ENCODE measurements at places on chromosomes 6 and 20.

DNA sequence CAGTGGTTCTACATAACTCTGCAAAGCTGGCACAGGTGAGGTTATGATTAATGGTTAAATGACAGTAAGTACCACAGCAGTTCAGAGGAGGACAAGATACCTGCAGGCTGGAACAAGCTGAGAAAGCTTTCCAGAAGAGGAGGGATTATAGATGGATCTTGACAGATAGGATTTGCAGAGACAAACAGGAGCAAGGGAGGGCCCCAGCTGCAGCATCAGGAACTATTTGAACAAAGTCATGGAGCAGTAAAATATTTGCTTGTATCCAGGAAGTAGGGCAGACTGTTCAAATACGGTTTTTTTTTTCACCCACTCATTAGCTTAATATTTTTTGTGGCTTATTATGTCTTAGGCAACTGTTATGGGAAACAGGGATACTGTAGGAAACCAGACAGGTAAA, 144.4 kb upstream of the MAN1A1 start:
- DNase-seq, result peak; percentile 91

DNA sequence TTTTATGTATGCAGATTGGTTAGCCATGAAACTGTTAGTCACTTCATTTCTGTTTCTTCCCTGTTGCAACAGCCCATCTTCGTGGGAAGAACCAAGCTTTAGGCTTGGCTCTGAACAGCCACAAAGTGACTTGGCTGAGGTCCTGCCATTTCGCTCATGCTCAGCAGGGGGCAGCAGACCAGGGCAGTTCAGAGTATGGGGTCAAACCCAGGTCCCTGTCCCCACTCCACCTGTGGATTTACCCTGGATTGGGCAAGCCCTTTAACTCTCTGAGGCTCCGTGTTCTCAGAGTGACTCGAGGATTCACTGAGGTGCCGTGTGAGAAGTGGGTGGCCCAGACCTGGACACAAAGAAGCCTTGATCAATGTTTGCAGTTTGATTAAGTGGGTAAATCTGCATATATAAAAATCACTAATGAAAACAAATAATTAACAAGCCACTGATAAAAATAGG, 19.8 kb upstream of the MAP1LC3A start:
- peak; percentile 37 for DNase-seq

- no peak for DNase-seq
Observed at GRCh38 chr6:6559994-6560570, 28.4 kb upstream of the LY86 start.

- DNase-seq, result no peak
Observed at GRCh38 chr6:101396548-101397173, 3.2 kb downstream of the GRIK2 start.

GRCh38 chr6:34231566-34232336, 4.9 kb upstream of the HMGA1 start:
- no peak for DNase-seq

- DNase-seq, result no peak
Observed at GRCh38 chr6:150167479-150167873, 24.6 kb downstream of the PPP1R14C start.

- no peak for DNase-seq
Observed at GRCh38 chr6:83313882-83314281, 117.0 kb downstream of the ME1 start.

DNA sequence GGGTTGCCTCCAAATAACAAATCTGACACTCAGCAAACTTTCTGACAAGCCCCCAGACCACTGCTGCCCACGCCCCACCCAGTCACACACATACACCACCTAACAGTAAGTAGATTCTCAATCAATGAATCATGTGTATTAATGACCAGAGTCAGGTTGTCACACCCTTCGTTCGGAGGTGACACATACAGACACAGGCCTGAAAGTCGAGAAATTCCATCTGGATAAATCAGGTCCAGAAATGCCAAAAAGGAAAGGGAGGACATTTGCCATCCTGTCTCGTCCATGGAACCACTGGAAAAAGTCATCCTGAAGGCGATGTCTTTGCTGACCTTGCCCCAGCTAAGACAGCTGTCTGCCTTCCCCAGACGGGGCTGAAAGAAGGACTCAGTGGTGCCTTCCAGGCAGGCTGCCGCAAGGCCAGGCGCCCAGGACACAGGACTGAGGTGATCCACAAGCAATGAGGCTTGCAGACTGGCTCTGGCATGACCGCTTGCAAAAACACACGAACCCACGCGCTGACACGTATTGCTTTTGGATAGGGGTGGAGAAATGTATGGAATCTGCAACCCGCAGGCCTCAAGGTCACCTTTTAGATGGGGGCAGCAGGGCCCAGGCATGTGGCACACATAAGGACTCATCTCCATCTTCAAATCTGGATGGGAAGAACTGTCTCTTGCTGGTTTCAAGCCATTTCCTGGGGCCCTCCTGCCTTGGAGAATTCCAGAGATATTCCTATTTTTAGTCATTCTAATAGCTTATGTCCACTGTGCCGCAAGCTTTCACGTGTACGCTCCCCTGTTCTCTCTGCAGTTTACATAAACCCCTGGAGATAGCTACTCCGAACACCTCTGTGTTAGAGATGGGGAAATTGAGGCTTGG, 9.0 kb downstream of the NFATC2 start:
- no peak for DNase-seq

DNA sequence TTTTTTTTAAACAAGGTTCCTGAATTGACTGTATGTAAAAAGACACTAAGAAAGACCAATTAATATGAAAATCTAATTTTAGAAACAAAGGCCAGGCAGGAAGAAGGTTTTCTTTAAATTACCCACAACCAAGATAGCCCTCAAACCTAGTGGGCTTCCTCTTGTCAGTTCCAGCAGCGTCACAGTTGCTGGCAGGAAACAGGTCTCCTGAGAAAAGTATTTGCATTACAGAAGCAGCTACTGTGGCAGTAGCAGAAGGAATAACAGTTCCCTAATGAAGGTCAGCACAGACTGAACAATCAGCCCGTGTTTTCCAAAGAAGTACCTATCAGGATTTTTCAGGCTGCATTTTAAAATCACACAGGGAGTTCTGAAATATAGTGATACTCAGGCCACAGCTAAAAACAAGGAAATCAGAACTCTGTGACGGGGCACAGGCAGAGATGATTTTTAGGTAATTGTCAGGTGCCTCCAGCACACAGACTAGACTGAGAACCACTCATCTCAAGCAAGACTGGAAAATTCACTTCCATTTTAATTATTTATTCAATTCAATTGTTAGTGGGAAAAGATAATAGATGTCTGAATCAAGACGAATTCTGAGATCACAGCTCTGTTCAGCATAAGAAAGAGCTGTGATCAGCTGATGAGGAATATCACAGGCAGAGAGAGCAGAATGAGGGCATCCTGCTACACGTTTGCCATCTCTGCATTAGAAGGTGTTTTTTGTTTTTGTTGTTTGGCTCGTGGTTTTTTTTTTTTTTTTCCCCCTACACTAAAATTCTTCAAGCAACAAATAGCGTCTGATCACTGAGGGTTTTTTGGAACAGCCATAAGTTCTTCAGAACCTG, 230.5 kb upstream of the KHDRBS2 start:
- DNase-seq, result no peak

DNA sequence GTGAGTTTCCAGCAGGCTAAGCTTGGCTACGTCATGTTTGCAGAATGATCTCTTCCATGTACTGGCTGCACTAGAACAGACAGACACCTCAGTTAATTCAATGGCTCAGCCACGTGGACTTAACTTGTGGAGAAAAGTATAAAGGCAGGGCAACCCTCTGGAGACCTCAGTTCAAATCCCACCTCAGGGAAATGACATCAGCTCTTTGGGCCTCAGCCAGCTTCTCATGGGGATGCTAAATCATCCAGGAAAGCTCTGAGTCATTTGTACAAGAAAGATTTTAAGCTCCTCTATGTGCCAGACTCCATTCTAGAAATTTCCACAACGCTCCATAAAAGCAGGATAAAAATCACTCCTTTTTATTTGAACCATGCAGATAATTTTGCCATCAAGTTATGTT, 128.5 kb upstream of the SALL4 start:
- no peak for DNase-seq

GRCh38 chr6:3330199-3330598, 71.5 kb downstream of the PSMG4 start:
- DNase-seq, result no peak

- no peak for DNase-seq
Observed at GRCh38 chr6:6730831-6731230, 142.3 kb downstream of the LY86 start.

GRCh38 chr6:37323580-37323979, 30.2 kb upstream of the RNF8 start:
- no peak for DNase-seq

DNA sequence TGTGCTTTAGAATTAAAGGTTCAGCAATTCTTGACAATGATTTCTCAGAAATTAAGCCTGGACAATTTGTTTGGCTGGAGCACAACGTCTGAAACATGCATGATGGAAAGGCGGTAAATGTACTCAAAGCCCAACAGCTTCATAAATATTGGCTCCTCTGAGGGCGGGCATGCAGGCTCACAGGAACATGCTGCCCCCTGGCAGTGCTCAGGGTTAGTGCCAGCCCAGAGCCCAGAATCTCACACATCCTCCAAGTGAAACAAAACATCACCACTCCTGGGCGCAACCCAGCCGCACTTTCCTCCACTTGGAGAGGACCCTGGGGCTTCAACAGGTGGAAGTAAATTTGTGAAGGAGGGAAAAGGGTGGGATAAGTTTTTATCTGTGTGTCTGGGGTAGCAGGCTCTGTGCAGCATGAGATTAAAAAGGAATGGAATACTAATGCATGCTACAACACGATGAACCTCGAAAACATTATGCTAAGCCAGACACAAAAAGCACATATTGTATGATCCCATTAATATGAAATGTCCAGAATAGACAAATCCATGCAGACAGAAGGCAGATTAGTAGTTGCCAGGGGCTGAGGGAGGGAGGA, 54.1 kb upstream of the PTPRT start:
- peak; percentile 66 for DNase-seq

- DNase-seq, result no peak
Observed at GRCh38 chr6:156391061-156391672, 386.0 kb upstream of the ARID1B start.

DNA sequence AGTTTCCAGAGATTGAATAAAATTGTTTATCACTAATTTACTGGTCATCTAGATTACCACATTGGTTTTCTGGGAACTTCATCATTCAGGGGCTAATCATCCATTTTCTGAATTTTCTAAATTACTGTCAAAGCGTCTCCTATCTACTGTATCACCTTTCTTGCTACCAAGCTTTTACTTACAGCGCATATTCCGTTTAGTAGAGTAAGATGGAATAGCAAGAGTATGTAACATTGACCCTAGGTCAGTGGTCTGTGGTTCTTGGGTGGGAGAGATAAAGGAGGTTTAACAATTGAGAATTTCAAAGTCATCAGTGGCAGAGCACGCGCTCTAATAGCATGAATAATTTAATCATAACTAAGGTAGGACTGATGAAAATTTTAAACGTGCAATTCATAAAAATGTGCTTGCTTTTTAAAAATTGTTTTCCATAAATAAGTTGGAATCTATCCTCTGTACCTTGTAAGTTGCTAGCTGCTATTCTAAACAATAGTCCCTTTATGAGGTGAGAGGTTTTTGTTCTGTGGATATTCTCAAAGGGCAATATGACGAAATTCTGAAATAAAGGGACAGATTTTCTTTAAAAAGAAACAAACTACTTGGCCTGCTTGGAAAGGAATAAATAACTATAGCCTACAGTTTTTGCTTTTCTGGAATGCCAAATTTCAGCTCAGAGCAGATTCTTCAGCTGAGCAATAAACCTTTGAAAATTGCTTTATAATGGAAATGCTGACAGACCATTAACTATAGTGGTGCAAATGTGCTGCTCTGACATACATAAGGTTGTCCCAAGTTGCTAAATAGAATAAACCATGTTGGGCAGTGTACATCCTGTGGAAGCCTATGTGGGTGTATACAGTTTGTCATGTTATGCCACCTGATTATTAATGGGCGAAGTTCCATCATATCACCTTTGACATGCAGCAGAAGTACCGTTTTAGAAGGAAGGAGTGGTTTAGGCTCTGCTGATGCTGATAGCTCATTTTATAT, 84.1 kb downstream of the ZFAND3 start:
- DNase-seq, result no peak

- DNase-seq, result no peak
Observed at GRCh38 chr20:39574061-39574460, 611.9 kb downstream of the DHX35 start.

- DNase-seq, result no peak
Observed at GRCh38 chr6:119979862-119980261, 630.3 kb upstream of the MAN1A1 start.

DNA sequence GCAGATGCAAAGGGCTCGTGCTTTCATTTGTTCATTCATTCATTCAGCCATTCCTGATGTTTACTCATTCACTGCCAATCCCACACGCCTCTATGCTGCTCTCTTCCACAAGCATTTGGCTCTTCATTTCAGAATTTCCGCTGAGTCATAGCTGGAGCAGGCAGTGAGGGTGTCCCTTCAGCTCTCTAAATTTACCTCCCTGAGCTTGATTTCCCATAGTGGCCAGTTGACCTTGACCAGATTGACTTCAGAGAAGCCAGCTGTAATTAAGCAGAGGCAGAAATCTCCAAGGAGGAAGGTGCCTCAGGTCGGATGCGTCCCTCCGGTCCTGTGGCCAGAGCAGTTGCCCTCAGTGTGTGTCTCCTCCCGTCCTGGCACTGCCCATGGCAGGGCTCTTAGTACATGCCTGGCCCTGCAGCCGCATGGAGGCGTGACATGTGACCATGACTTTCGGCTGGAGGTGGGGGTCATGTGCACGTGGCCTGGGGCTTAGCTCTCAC, 267.2 kb upstream of the ECI2 start:
- no peak for DNase-seq

DNA sequence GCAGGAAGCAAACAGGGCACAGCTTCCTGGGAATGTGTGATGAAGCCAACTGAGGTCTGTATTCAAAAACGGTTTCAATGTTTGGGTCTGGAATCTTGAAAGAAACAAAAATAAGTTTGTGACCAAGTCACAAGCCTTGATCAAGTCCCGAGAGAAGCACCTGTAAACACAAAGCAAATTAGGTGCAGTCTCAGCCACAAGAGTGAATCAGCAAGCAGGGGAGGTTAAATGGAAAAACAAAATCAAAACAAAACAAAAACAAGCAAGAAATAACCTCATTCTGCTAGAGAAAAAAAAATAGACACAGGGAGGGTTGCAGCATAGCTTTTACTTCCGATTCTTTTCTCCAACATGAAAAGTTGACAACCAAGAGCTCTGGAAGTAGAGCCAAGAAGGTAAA, 201.7 kb downstream of the CLIC5 start:
- DNase-seq, result no peak

Measured in NCI-H510A treated with DMSO at 0.1 percent for 48 hours (cell line).